Uterus (tissue), 4 donors: ENCODE measurements at places on chromosomes 3 and 15. TPM values are rescaled to one million over a fixed set of nuclear protein-coding genes. Genes with fewer than 3 reads are reported as not detected.

GRCh38 chr3:171977860-171978259 is 61.5 kb upstream of the FNDC3B start:
- H3K4me1 ChIP-seq, result no peaks in the 10 kb centered on the region
- H3K4me3 ChIP-seq, result no peak overlapping the region
- no peaks in the 10 kb centered on the region for H3K36me3 ChIP-seq
- DNase-seq, result no peak
- H3K27ac ChIP-seq, result no peak overlapping the region

DNA sequence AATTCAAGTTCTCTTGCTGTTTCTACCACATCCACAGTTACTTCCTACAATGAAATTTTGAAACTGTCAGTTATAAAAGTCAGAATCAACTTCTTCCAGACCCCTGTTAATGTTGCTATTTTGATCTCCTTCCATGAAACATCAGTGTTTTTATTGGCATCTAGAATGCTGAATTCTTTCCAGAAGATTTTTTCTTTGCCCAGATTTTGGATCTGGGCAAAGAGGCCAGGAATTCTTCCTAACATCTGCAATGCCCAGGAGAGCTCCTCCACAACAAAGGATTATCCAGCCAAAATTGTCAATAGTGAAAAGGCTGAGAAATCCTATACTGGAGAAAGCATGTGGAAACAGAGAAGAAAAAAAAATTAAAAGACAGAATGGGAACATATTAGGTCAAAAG is 75.5 kb downstream of the SERPINI1 start:
- H3K27me3 ChIP-seq, result no peaks in the 10 kb centered on the region
- no peak overlapping the region for H3K27ac ChIP-seq
- no peak for DNase-seq
- no peaks in the 10 kb centered on the region for H3K4me1 ChIP-seq
- no peaks in the 10 kb centered on the region for H3K36me3 ChIP-seq
- no peak overlapping the region for H3K4me3 ChIP-seq

- H3K27me3 ChIP-seq, result no peaks in the 10 kb centered on the region
- H3K36me3 ChIP-seq, result no peaks in the 10 kb centered on the region
- H3K4me3 ChIP-seq, result no peak overlapping the region
- no peak for DNase-seq
Measured at GRCh38 chr15:38905632-38906031, 341.0 kb upstream of the RASGRP1 start.

- no peak for DNase-seq
- no peaks in the 10 kb centered on the region for H3K36me3 ChIP-seq
- peak overlapping the region; percentile 74 for H3K27ac ChIP-seq
Measured at GRCh38 chr15:45023659-45024225, 747 bp downstream of the SORD start.

- no peak overlapping the region for H3K4me3 ChIP-seq
- no peak for DNase-seq
- peak overlapping the region; percentile 28 for H3K27ac ChIP-seq
- H3K36me3 ChIP-seq, result no peaks in the 10 kb centered on the region
Measured at GRCh38 chr3:188358787-188359493, 205.0 kb downstream of the LPP start.

- no peak for DNase-seq
- no peaks in the 10 kb centered on the region for H3K27me3 ChIP-seq
- no peak overlapping the region for H3K4me3 ChIP-seq
Measured at GRCh38 chr3:113912552-113913236, 35.1 kb upstream of the ZDHHC23 start.

DNA sequence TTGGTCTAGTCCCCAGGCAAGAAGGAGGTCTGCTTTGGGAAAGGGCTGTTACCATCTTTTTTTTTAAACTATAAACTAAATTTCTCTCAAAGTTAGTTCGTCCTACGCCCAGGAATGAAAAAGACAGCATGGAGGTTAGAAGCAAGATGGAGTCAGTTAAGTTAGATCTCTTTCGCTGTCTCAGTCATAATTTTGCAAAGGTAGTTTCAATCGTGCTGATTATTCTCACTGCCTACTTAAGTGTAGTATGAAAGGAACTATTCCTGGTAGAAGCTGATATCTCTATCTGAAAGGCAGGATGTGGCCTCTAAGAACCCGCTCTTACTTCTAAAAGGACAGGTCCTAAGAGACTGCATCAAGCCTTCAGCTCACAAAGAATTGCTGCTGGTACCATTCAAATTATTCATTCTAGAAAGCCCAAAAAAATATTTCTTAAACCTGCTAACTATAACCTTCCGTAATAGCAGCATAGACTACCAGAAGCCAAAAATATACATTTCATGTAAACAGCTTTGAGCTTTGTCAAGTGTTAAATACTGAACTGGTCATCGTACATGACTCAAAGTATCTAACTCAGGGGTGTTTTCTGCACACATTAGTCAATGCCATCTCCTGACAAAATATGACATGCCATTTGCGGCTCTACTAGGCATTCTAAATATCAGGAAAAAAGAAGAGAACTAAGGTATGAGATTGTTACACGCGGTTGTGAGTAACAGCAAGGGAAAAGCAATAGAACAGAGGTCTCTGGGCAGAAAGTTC is 96.0 kb upstream of the CCDC80 start:
- peaks cover 4% of the 10 kb centered on the region for H3K4me1 ChIP-seq
- peak overlapping the region; percentile 46 for H3K27ac ChIP-seq
- no peaks in the 10 kb centered on the region for H3K36me3 ChIP-seq
- H3K4me3 ChIP-seq, result no peak overlapping the region

DNA sequence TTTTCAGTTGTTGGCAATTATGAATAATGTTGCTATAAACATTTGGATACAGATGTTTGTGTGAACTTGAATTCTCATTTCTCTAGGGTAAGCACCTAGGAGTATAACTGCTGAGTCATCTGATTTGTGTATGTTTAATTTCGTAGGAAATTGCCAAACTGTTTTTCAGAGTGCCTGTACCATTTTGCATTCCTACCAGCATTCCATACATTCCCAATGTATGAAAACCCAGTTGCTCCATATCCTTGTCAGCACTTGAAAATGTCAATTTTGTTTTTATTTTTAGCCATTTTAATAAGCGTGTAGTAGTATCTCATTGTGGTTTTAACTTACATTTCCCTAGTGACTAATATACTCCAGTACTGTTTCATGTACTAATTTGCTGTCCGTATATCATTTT is 98.5 kb upstream of the TSC22D2 start:
- no peaks in the 10 kb centered on the region for H3K4me1 ChIP-seq
- no peaks in the 10 kb centered on the region for H3K27me3 ChIP-seq
- DNase-seq, result no peak
- H3K4me3 ChIP-seq, result no peak overlapping the region
- no peaks in the 10 kb centered on the region for H3K36me3 ChIP-seq

Gene SAMD7
- not detected for total RNA-seq

Gene ALDH1L1
- 27.3 TPM for total RNA-seq

Gene RTP1
- total RNA-seq, result not detected
